ENCODE measurements at places on chromosomes 5 and 9.

DNA sequence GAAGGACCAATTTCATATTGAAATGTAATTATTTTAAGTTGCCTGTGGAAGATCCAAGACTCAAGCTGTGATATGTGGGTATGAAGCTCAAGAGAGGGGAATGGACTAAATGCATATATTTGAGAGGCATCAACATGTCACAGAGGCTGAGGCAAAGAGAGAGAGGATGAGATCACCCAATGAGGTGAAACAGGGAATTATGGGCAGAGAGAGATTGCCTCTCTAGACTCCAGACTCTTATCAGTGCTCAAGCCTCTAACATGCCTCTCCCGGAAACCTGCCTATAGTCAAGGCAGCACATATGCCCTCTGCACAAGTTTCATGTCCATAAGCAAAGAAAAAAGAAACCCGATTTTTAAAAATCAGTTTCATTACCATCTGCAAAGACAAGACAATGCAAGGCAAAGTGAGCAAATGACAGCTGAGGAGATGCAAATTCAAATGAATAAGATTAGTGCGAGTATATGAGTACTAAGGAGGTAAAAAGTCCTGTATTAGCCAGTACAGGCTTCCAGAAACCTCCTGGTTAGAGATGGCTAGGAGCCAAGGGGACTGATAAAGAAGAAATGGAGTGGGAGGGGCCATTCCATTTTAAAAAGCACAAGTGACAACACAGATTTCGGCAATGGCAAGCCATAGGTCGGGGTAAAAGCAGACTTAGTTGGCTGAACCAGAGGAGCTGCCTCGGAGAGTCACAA lies 9.4 kb downstream of the APTX start:
- H3K27me3 ChIP-seq = no peaks in the 10 kb centered on the region
- H3K36me3 ChIP-seq = peaks cover 27% of the 10 kb centered on the region
- no peak overlapping the region for H3K27ac ChIP-seq
- DNase-seq = no peak

DNA sequence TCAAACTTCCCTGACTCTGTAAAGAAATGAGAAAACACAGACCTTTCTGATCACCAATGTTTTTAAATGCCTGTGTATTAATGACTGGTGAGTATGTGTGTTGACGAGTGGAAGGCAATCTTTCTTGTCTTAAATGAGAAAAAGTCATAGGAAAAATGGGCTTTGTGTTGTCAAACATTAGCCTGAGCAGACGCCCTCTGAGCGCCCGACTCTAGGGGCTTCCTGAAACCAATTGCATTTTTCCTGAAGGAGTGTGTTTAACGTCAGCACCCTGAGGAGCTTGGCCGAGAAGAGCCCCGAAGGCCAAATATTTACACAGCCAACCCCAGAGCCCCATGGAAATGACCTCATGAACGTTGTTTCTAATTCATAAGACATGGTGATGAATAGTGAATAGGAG lies 154.3 kb downstream of the PHF2 start:
- H3K27ac ChIP-seq = no peak overlapping the region
- H3K36me3 ChIP-seq = peaks cover 9% of the 10 kb centered on the region
- peaks cover 5% of the 10 kb centered on the region for H3K27me3 ChIP-seq
- DNase-seq = no peak
- no peaks in the 10 kb centered on the region for H3K4me1 ChIP-seq

- no peak overlapping the region for H3K4me3 ChIP-seq
- H3K27ac ChIP-seq = no peak overlapping the region
- no peak for DNase-seq
- no peaks in the 10 kb centered on the region for H3K36me3 ChIP-seq
- H3K27me3 ChIP-seq = peaks cover 15% of the 10 kb centered on the region
- H3K4me1 ChIP-seq = no peaks in the 10 kb centered on the region
Measured at GRCh38 chr9:74517188-74517587, 20.1 kb downstream of the RORB start.

DNA sequence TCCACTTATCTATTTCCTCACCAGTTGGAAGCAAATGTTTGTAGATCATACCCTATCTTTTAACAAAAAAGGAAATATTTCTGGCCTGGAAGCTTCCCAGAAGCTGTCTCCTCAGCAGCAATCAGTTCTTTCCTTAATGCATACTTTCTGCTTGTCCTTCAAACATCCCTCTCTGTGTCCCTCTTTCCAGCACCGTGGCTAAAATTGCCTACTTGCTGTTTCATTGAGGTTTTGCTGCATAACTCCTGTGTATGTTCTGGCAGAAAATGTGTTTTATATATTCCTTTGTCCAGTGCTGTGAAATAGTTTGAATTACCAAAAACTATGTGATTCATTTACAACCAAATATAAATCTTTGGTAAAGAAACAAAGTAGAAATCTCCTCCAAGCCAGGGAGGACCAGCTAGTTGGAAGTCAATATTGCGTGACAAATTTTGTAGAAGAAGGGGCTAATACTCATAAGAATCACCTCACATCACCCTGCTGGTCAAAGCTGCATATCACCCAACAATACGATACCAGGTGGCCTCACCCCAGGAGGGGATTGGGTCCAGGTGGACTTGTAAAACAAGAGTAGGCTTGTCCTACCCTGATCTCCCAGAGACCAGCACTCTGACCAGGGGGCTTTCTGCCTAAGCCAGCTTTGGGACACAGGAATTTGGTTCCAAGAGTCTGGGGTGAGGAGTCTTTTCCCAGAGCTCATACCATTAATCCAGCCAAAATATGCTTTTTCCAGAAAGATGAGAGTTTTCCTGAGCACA lies 198.4 kb upstream of the SNX2 start:
- no peaks in the 10 kb centered on the region for H3K36me3 ChIP-seq
- peaks cover 25% of the 10 kb centered on the region for H3K4me1 ChIP-seq
- H3K27me3 ChIP-seq = no peaks in the 10 kb centered on the region
- H3K4me3 ChIP-seq = no peak overlapping the region

DNA sequence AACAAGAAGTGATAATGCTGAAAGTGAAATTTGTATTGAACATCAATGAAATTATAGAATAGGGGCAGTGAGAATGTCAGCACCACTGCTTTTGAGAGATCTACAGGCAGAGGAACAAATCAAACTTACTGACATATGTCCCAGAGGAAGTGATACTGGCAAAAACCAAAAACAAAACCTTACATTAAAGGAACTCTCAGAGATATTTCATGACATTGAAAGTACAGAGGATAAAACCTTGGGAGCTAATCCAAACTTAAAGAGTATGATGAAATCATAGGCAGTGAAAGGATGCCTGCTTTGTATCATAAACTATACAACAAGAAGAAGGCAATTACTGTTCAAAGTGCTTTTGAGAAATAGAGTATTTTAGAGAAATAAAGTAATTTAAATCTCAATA lies 90.4 kb upstream of the SV2C start:
- DNase-seq = no peak
- H3K4me3 ChIP-seq = no peak overlapping the region
- peaks cover 5% of the 10 kb centered on the region for H3K27me3 ChIP-seq
- H3K27ac ChIP-seq = no peak overlapping the region

GRCh38 chr9:117160254-117160653 lies 254.6 kb downstream of the ASTN2 start:
- no peaks in the 10 kb centered on the region for H3K27me3 ChIP-seq
- no peaks in the 10 kb centered on the region for H3K4me1 ChIP-seq
- H3K36me3 ChIP-seq = no peaks in the 10 kb centered on the region
- no peak overlapping the region for H3K4me3 ChIP-seq
- no peak for DNase-seq

GRCh38 chr9:79572608-79573411 lies 1.0 kb downstream of the TLE4 start:
- peak overlapping the region; percentile 91 for H3K4me3 ChIP-seq
- DNase-seq = peak; percentile 82
- peak overlapping the region; percentile 92 for H3K27ac ChIP-seq

- H3K27ac ChIP-seq = no peak overlapping the region
- H3K36me3 ChIP-seq = peaks cover 4% of the 10 kb centered on the region
- DNase-seq = no peak
- H3K4me1 ChIP-seq = peaks cover 8% of the 10 kb centered on the region
Measured at GRCh38 chr9:91784673-91785446, 165.2 kb downstream of the ROR2 start.
